NCI-H460 (cell line): ENCODE measurements at places on chromosomes 3 and 15.

GRCh38 chr15:70420948-70421482, 323.3 kb upstream of the TLE3 start:
- DNase-seq, result no peak

DNA sequence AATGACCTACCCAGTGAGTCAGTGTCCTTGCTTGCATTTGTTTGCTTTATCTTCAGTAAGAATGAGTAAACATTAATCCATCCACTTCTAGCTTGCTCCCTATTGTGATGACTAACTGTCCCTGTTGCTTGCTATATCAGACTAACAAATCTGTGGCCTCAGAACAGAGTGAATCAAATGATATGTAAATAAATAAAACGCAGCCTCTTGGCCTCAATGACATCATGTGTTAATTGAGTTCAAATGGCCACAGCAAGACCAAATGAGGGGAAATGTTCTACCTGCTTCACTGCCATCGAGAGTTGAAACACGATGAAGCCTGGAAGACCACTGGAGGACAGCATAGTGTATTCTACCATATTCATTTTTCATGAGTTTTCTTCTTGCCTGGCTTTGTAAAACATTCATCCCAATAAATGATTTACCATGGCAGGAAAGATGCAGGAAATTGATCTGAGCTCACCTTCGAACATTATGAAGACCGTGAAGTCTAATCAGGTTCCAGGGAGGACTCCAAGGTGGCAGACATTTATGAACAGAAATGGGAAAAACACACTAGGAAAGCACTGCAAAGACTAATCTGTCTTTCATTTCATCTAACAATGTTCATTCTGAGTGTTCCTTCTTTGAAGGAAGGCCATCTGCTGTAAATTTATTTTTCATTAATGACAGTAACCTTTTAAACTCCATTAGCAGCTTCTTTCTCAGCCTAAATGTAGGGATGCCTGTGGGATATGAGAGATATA, 1144.5 kb downstream of the TUSC7 start:
- peak; percentile 78 for DNase-seq

DNA sequence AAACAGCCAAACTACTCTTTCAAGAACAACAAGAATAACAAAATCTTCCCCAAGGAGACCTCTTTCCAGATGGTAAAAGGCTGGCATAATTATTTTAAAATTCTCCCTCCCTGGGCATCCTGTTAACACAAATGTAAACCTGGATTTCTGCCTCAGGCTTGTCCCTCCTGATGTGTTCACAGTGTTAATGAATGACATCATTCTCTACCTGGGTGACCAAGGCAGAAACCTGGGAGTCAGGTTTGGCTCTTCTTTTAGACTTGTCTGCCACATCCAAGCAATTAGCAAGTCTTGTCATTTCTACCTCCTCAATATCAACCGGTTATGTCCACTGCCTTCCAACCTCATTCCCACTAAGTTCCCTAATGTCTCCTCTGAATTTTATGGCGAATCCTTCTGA, 368.7 kb upstream of the TBL1XR1 start:
- no peak for DNase-seq

DNA sequence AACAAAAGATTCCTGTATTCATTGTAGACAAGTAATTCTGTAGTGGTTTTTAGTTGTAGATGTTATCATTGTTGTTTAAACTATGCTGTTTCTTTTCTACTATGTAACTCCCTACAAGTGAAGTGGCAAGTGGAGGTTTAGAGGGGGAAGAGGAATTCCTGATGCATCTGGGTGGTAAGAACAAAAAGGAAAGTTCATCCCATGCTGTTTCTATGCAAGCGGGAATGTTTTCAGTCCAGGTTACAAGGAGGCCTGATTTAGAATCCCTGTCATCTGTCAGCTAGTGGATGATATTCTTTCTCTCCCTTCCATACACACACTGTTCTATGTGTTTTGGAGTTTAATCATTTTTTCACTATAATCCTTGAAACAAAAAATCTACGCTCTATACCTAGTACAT, 67.4 kb downstream of the IMPG2 start:
- no peak for DNase-seq

DNA sequence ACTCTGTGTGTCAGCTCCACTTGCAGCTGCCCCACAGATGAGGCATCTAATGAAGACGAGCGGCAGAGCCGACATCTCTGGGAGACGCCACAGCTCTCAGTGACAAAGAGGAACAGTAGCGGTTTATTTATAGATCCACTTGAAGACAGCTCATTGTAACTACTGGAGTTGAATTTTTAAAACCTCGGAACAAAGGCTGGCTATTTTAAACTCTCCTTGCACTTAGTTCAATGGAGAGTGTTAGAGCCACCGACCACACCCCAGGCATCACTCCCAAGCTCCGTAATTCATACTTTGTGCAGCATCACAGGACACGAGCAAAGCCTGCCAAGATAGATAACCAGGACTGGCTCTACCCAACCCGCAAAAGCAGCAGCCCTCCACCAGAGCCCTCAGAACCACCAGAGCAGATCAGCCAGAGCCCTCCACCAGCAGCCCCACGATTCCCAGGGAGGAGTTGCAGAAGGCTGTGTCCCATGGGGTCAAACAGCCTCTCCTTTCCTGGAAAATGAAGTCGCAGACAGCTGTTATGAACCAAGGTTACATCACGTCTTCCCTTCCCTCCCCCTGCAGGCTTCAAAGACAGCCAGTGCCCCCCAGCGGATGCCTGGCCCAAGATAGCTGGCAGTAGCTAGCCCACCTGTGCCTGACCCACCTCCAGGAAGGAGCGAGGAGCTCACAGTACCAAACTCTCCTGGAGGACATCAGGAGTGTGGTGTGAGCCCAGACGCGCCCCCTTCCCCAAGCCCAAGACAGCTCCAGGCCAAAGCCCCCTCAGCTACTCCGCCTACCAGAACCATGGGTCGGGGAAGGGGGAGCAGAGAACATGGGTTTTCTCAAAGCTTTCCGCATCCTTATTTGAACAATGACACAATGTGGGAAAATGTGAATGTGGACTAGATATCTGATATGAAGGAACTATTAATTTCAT, 45.7 kb downstream of the POC1A start:
- no peak for DNase-seq

GRCh38 chr15:85955501-85956391, 123.9 kb upstream of the AGBL1 start:
- DNase-seq, result no peak

- no peak for DNase-seq
These were observed 36.9 kb downstream of the METTL6 start for GRCh38 chr3:15390460-15390859.

DNA sequence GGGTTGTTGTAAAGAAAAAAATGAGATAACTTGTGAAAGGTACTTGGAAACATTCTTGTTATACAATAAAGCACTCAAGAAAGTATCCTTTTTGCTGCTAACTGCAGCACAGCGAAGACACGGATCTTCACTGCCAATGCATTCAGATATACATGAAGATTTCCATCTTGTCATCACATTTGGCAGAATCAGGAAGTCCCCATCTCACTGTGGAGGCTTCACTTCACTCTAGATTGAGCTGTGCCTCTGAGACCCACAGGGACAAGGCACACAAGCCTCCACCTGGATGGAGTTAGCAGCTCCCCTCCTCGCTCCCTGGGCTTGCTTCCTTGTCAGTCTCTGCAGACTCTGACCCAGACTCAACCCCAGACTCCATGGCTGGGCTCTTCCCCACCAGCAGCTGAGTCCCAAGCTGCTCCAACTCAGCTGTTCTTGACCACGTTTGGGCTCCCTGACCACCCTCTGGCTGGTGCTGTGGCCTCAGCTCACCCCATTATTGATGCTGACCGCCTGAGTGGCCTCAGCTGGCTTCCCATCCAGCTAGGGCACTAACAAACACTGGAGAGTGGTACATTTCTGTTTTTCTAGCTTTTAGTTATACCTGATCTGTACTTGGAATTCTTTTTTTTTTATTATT, 45.4 kb upstream of the SMAD3 start:
- no peak for DNase-seq

DNA sequence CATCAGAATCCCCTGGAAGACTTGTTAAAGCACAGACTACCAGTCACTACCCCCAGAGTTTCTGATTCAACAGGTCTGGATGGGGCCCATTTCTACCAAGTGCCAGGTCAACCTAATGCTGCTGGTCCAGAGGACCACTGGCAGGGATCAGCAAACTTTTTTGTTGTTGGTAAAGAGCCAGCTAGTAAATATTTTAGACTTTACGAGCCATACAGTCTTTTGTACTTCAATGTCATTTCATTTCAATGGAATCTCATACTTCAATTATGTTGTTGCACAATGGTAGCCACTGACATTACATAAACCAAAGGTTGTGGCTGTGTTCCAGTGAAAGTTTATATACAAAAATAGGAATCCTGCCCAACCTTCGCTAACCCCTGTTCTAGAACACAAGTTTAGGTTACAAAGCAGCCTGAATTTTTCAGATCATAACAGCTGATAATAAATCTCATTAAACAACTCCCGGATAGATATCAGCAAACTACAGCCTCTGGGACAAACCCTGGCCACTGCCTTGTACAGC, 28.7 kb downstream of the ULK4 start:
- no peak for DNase-seq

DNA sequence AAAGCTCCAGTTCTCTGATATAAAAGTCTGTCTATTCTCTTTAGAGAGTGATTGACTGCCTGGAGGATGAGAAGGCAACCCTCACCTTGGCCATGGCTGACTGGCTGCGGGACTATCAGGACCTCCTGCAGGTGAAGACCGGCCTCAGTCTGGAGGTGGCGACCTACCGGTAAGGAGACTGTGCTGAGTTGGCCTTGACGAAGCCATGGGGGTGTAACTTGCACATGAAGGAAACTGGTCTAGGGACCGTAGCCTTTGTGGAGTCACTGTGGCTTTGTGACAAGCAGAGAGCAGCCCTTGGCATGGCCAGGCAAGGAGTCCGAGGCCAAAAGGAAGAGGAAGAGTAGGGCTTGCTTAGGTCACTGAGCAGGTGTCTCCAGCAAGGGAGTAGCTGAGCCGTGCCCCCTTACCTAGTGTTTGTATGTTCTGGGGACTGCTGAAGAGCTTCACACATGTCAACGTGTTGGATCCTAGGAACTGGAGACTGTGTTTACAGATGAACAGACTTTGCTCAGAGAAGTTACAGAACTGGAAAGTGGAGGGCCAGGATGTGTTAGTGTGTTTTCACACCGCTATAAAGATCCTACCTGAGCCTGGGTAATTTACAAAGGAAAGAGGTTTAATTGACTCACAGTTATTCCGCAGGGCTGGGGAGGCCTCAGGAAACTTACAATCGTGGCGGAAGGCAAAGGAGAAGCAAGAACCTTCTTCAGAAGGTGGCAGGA, 8.8 kb downstream of the SYNM start:
- no peak for DNase-seq

GRCh38 chr15:101110681-101111569, 140.9 kb downstream of the CHSY1 start:
- no peak for DNase-seq

GRCh38 chr3:40207796-40208195, 101.7 kb upstream of the EIF1B start:
- DNase-seq, result no peak

DNA sequence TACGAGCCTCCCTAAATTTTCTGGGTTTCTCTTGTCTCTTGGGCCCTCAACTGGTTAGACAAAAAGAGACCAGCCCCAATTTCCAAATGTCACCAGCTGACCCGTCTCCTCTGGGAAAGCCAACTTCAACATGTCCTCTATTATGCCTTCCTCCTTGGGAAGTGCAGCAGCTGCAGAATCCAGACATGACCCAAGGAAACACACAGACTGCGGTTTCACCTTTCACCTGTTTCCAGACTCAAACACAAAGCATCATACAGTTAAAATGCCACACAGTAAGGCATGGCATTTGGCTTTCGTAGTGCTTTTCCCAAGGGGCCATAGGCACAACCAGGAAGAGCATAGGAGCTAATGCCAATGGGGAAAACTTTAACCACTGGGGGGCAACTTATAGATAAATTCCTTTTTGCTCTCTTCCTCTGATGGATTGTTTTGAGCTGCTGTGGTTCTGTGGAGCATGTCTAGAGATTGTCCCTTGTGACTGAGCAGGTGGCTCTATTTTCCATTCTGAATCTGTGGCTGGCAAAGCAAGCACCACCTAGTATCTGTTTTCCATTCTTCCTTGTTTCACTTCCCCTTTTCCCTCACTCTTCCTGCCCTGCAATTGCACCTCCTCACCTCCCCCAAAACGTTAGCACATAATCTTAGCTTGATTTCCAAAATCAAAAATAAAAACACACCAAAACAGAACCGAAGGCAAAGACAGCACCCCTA, 49.3 kb downstream of the HHLA2 start:
- DNase-seq, result no peak

- DNase-seq, result no peak
These were observed 34.3 kb downstream of the PRR23E start for GRCh38 chr3:127226946-127227842.

GRCh38 chr3:187913617-187914033, 168.4 kb upstream of the BCL6 start:
- no peak for DNase-seq

- no peak for DNase-seq
These were observed 31.9 kb upstream of the THSD4 start for GRCh38 chr15:71083349-71083748.

GRCh38 chr3:133330065-133330464, 69.8 kb upstream of the BFSP2 start:
- no peak for DNase-seq

DNA sequence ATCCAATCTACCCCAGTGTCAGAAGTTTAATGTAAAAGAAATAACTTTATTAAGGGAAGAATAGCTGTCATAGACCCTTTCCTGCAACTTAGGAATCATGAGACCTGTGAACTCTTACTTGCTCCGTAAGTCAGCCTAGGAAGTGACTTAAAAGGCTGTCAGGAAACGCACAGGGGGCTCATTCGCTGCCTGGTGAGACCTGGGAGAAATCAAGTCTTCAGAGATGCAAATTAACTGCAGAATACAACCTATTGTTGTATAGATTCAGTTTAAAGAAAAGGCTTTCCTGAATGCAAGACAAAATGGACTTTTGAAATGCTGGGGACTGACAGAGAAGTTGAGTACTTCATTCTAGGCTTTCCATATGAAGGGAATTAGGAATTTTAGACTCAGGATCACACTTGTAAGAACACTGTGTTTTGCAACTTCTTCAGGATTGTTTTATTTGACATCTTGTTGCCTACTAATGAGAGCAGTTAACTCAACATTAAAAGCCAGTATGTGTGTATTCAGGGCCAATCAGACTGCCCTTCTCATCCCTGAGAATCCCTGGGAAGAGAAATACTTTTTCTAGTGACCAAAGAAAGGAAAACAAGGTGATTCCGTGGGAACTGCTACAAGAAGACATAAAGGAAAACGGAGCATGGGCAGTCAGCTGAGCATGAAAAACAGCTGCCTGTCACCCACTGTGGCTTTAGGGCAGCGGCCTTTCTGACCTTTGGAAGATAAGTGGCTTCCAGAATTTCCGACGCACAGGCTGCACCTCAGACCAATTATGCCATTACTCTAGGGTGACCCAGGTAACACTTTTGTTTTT, 18.5 kb upstream of the DPPA4 start:
- DNase-seq, result no peak

GRCh38 chr15:53351373-53351772, 408.1 kb downstream of the WDR72 start:
- DNase-seq, result no peak

DNA sequence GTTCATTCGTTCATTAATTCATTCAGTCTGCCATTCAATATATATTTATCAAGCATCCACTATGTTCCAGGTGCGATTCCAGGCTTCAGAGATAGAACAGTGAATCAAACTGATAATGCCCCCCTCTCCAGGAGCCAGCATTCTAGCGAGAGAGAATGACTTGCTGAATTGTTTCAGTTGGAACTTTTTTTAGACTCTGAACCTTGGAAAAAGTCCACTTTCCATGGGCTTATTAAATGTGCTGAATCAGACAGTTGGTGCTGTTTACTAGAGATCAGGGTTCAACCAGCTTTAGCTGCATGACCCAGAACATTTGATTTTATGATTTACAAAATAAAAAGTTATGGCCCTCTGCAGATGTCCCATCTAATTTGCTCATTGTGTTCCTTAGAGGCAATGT, 213.2 kb downstream of the THSD4 start:
- no peak for DNase-seq
